NCI-H1436 (cell line): ENCODE measurements at places on chromosomes 16 and 17.

DNA sequence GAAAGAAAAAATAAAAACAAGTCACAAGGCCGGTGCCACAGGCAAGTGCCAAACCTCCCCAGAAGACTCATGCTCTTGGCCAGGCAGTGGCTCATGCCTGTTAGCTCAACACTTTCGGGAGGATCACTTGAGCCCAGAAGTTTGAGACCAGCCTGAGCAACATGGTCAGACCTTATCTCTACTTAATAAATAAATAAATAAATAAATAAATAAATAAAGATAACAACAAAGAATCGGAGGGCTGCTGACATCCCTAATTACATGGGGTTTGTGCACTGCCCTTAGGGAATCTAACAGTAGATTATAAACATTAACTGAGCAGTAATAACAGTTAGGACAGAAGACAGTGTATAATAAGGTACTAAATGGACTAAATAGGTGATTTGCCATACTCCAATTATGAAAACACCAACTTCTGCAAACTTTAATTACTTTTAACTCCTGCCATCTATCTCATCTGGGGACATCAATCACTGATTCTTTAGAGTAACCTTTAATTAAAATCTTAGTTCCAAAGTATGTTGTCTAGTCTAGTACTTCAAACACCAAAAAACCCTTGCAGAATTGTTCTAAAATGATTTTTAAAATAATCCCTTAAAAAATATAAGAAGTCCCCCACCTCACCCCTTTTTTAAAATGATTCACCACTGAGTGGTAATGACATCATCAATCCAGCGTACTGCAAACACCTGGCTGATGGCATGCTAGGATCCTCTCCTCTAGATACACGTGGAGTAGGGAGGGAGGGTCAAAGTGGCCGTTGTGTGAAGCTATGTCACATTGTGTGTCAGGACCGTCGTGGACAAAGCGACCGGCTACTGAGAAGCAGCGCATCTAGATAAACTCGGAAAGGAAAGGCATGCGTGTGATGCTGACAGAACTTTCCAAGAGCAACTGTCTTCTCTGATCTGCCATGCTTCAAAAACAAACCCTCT is 28.5 kb downstream of the CYTH1 start:
- DNase-seq = no peak

- no peak for DNase-seq
Observed at GRCh38 chr16:20114356-20114755, 40.7 kb upstream of the GPR139 start.

- DNase-seq = no peak
Observed at GRCh38 chr17:6910987-6911603, 79.6 kb upstream of the TEKT1 start.

GRCh38 chr17:4066210-4066609 is 76.6 kb downstream of the ZZEF1 start:
- DNase-seq = no peak

DNA sequence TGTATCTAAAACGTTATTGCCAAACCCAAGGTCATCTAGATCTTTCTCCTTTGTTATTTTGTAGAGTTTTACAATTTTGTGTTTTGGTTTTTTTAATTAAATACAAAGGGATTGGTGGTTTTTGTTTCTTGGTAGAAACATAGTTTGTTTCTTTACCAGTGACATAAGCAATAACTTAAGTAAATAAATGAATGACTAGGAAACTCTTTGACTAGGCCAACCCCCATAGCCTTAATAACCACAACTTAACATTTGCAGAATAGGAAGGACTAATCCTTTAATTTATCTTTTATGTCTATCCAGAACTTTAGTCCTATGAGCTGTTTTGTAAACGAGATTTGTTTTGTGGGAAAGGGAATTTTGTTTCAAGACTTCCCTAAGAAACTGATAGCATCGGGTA is 162.5 kb downstream of the PRKCA start:
- DNase-seq = no peak

DNA sequence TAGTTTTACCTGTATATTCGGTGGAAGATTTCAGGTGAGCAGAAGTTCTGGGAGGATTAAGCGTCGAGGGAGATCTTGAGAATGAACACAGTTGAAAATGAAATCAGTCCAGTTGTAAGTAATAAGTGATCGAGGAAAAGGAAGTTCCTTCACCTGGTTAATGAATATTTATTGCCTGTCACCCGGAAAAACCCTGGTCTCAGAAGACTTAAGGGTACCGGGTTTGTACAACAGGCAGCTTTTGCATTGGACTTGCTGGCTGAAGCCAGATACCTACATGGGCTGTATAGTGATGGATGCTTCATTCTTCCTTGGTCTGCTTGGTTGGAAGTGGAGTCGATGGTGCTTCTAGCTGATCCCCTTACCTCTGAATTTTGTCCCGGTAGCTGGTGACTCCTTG is 72.7 kb downstream of the PRKCA start:
- no peak for DNase-seq

DNA sequence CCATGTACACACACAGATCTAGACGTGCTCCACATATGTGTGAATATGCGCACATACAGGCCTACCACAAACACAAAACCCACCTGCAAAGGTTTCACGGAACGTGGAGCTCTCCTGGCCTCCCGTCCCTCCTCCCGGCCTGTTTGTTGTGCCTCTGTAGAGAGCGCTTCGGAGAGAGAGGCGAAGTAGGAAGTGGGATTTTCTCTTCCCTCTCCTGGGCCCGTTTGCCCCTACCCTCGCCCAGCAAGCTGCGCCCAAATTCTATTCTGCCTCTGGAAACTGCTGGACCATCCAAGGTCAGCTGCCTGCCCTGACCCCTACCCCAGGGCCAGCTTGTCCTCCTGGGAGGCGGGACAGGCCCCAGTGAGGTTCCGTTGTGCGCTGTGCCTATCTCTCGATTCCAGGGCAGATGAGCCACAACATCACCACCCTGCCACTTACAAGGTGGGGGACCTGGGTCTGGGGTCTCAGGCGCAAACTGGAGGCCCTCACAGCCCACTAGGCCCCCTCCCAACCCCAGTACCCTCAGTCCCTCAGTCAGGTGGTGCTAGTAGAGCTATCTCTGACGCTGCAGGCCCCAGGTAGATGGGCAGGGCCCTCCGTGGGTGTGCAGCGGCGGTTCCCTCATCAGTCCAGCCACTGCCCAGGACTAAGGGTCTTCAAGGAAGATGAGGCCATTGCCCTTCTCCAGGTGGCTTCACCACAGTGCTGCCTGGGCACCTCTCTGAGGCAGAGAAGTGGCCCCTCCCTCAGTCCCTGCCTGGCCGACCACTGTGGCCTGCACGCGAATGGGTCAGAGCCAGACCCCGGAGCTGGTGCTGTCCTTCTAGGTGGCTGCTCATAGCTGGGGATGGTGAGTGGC is 54.2 kb downstream of the BEAN1 start:
- DNase-seq = no peak

DNA sequence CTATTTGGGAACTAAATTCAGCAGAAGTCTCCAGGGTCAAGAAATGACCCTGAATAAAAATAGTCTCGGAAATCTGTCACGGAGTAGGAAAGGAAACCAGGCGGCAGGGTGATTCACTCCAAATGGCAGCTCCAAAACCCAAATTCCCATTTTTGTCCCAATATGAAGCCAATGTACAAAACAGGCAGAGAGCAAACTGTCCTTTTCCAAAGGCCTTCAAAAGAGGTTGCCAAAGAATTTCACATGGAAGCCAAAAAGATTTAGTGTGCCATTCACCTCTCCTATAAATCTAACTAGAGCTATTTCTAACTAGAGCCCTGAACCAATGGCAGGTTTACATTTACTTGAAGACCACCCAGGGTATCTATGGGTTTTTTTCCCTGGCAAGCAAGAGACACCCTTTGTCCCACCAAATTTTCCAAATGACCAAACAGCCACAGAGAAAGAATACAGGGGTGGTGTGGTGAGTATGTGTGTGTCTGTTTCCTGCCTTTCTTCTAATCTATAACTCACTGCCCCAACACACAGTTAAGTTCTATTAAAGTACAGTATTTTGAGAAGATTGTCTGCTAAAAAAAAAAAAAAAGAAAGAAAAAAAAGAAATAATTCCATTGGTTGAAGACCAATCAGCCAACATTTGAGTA is 6.8 kb downstream of the MYO1D start:
- DNase-seq = no peak

GRCh38 chr16:12229759-12230594 is 253.4 kb downstream of the SNX29 start:
- DNase-seq = no peak

DNA sequence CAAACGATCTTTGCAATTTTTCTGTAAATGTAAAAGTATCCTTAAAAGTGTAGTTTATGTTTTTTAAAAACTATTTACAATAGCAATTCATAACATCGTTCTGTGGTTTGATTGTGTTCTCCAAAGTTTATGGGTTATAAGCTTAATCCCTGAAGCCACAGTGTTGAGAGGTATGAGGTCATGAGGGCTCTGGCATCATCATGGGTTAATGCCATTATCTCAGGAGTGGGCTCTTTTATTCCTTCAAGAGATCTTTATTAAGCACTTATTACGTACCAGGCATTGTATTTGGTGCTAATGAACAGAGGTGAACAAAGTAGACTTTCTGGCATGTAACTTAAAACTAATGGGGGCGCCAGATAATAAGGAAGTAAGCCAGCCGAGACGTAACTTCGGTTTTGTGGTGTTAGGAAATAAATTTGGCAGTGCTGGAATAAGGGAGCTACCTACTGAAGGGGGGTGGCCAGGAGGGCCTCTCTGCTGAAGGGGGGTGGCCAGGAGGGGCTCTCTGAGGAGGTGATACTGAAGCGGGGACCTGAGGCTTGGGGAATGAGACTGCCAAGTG is 158.1 kb downstream of the VPS53 start:
- no peak for DNase-seq

DNA sequence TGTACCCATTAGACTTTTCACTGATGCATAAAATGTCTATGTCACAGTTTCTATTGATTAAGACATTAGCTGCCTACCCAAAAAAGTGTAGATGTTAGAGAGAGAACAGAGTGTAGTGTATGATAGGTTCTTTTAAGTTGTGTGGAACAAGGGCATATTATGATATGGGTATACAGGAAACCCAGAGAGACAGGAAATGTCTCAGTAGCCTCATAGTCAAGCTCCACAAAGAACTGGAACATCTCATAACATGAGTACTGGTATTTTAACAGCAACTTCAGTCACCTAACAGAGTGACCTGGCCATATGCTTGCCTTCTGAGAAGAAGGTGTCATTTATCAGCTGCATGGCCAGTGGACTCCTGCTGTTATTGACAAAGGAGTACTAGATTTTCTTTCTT is 128.1 kb downstream of the RGS9 start:
- DNase-seq = no peak

- peak; percentile 86 for DNase-seq
Observed at GRCh38 chr17:76072148-76072858, at the start of gene SRP68. Gene SRP68 (minus strand): TSS chr17:76072517. CDS start chr17:76072491, 26 bp downstream.

- DNase-seq = peak; percentile 30
Observed at GRCh38 chr17:27651411-27652345, 20.7 kb downstream of the LGALS9 start.

GRCh38 chr16:17027488-17028129 is 443.2 kb downstream of the XYLT1 start:
- no peak for DNase-seq

- DNase-seq = no peak
Observed at GRCh38 chr16:23519282-23519681, 9.0 kb upstream of the GGA2 start.
